ENCODE measurements at places on chromosomes 11 and 22.

GRCh38 chr11:93474123-93474522, 69.1 kb downstream of the SMCO4 start:
- no peak for DNase-seq

GRCh38 chr11:14075118-14076078, 112.9 kb downstream of the SPON1 start:
- DNase-seq, result no peak

DNA sequence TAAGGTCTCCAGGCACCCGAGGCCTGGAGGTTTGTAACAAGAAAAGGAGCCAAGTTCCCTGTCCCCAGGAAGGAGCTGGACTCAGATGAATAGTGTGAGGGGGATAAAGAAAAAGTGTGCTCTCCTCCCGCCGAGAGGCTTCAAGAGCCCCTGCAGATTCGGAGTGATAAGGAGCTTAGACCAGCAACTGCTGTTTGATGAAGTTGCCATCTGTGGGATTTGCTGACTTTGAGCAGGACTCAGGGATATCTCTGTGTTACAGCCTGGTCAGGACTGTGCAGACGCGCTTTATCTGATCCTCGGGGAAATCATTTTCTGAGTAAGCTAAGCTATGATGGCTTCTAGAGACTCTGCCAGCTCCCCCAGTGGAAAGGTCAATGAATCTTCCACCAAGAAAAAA, 1017.0 kb downstream of the TBC1D22A start:
- DNase-seq, result no peak

- DNase-seq, result no peak
Measured at GRCh38 chr11:73404506-73405145, 28.4 kb downstream of the RELT start.

- DNase-seq, result peak; percentile 83
Measured at GRCh38 chr11:64355078-64355940, 3.7 kb upstream of the RPS6KA4 start.

DNA sequence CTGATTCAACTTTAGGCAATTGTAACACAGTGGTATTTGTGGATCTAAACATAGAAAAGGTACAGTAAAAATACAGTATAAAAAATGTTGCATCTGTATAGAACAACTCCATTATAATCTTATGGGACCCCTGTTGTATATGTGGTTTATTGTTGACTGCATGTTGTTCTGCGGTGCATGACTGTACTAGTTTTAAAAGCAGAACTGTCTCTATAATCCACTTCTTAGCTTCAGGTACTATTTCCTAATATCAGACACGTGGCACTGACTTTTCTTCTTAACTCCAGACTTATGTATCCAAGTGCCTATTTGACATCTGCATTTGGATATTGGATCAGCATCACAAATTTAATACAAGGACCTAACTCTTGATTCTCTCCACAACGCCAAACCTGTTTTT, 41.1 kb downstream of the PACS1 start:
- no peak for DNase-seq

- DNase-seq, result no peak
Measured at GRCh38 chr22:45096256-45096907, 67.3 kb upstream of the NUP50 start.

DNA sequence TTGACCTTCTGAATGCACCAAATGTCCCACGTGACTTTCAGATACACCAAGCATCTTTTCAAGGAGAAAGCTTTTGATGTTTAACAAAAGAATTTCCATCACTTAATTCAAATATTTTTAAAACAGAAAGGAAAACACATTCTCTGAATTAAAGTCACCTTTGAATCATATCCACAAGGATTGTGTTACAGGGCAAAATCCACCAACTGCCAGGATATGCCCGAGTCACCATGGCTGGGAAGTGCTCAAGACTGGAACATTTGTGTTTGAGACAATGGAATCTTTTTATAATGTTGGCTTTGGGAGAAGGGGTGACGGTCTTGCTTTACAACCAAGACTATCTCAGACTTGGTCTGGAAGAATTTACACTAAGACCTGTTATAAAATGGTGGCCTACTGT, 40.8 kb downstream of the BID start:
- no peak for DNase-seq

- no peak for DNase-seq
Measured at GRCh38 chr11:105357146-105357545, 217.6 kb upstream of the CARD18 start.

DNA sequence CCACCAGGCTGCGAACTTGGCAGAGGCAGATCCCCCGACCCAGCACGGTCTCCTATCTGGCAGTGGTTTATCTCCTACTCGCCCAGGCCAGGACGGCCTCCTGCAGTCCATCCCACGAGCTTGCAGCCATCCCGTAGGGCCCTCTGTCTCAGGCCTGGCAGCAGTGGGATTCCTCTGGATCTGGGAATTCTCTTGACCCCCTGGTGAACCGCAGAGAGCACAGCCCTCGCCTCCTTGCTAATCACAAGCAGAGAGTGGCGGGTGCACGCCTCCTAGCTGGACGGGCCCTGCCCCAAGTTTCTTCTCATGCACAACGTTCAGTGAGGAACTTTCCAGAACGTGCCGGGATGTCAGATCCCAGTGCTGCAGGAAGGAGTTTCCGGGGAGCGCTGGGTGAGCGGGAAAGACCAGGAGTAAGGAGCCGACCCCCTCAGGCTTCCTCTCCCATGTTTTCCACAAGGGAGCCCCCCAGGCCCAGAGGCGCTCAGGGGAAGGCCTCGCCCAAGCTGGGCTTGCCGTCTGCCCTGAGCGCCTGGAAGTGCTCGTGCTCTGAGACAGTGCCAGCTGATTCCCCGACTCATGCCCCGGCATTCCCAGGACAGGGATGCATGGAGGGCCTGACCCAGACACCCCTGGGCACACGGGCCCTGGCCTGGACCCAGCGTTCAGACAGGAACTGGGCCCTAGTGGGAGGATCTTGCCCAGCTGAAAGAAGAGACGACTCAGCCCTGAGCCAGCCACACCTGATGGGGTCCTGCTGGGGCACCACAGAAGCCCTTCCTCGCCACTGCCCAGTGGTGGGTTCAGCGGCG, 24.6 kb downstream of the IGF2 start:
- peak; percentile 28 for DNase-seq

DNA sequence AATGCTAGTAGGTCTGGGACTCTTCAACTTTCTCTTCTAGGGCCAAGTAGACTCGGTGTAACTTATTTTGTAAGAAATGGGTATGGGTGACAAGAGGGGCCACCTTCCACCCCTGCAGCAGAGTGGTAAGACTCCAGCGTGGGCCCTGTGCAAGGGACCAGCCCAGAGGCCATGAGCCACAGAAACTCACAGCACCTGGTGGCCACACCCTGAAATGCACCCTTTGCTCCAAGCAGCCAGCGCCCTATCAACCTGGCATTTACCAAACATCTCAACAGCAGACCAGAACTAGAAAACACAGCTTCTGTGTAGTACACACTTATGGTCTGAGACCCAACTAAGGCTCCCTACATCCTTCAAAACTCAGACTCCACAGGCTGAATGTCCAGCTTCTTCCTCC, 5.7 kb downstream of the CDCA5 start:
- DNase-seq, result peak; percentile 74

DNA sequence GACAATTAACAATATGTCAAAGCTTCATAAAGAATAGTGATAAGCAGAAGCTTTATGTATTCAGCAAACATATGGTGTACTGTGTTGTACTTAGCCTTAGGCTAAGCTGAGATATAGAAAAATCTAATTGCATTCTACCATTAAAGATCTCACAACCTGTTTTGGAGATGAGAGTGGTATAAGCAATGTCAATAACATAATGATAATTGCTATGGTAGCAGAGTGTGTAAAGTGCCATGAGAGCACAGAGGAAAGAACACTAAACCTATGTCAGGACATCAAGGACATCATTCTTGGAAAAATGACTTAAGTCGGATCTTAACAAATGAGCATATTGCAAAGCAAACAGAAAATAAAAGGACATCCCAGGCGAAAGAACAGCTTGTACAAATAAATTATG, 28.6 kb upstream of the ANGPTL5 start:
- DNase-seq, result no peak

- no peak for DNase-seq
Measured at GRCh38 chr11:86034710-86035109, 34.2 kb downstream of the PICALM start.
